Urinary bladder (tissue), 4 donors: ENCODE measurements at places on chromosomes 11 and 22. TPM values are rescaled to one million over a fixed set of nuclear protein-coding genes. Genes with fewer than 3 reads are reported as not detected.

Gene IL17REL
- total RNA-seq = not detected

Gene USP28
- 68.7 TPM for total RNA-seq

Gene MRPL11
- 32.9 TPM for total RNA-seq

Gene PAMR1
- total RNA-seq = 179 TPM

Gene SYT13
- 0.37 TPM for total RNA-seq

Gene MFNG
- 6.7 TPM for total RNA-seq

Gene POU2AF3
- total RNA-seq = 2.5 TPM

Gene MMP11
- 7.3 TPM for total RNA-seq

Gene NXPE2
- 1.2 TPM for total RNA-seq

Gene CCDC82
- 62.0 TPM for total RNA-seq

Gene EMSY
- total RNA-seq = 45.4 TPM

Gene NR1H3
- 16.8 TPM for total RNA-seq

Gene TRMU
- total RNA-seq = 27.1 TPM

Gene ACRV1
- total RNA-seq = not detected
